ENCODE measurements at places on chromosomes 12 and 14. TPM values are rescaled to one million over a fixed set of nuclear protein-coding genes. Genes with fewer than 3 reads are reported as not detected.

DNA sequence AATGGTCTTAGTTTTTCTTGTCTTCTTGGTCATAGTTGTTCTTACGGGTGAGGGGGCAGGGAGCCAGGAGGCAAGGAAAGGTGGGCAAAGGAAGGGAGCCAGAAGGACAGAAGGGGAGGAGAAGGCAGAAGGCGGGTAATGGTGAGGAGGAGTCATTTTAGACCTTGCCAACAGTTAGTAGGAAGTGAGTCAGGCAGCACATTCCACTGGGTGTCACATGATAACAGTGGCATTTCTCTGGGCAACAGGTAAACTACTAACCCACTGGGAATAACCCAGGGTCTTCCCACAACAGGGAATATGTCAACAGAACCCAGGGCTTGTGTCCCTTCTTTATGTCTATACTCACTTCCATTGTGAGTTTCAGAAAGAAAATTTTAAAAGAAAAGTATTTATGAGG is 127.6 kb downstream of the SLC8A3 start:
- DNase-seq: no peak

DNA sequence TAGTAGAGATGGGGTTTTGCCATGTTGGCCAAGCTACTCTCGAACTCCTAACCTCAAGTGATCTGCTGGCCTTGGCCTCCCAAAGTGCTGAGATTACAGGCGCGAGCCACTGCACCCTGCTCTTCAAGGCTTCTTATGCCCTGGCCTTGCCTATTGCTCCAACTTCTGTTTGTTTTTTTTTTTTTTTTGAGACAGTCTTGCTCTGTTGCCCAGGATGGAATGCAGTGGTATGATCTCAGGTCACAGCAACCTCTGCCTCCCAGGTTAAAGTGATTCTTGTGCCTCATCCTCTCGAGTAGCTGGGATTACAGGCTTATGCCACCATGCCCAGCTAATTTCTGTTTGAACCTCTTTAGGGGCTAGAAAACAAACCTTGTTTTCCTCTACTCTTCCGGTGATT is 6.0 kb upstream of the ABCD4 start:
- no peak for DNase-seq

GRCh38 chr14:99633918-99634317 is 11.0 kb upstream of the HHIPL1 start:
- DNase-seq: no peak

DNA sequence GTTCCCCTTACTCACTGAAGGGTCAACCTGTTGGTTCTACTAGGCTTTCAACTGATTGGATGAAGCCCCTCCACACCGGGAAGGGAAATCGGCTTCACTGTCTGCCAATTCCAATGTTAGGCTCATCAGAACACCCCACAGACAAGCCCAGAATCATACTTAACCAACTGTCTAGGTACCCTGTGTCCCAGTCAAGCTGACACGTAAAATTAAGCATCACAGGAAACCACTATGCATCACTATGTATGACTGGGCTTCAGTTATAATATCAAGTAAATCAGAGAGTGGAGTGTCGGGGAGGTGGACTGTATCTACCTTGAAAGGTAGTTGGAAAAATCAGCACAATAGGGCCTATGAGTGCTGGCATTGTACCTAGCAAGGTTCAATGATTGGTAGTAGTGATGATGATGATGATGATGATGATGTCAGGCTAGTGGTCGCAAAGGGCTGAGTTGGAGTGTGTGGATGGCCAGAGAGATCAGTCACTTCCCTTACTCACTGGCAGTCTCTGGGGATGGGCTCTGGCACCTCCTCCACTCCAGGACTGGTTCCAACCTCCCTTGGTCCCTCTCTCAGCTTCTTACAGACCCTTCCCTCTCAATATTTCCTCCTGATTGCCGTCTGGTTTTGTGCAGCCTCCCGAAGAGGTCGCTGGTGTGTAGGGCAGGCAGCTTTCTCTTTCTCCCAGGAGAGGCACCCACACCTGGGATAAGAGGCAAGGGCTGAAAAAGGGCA is 3.3 kb upstream of the ATG101 start:
- DNase-seq: no peak

DNA sequence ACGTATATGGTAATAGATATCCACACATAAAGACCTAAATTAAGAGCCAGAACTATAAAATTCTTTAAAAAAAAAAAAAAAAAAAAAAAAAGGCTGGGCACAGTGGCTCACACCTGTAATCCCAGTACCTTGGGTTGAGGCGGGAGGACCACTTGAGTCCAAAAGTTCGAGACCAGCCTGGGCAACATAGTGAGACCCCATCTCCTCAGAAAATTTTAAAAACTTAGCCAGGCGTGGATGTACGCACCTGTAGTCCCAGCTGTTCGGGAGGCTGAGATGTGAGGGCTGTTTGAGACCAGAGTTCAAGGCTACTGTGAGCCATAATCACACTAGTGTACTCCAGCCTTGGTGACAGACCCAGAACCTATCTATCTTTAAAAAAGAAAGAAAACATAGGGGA is 4.3 kb downstream of the BTBD7 start:
- no peak for DNase-seq

DNA sequence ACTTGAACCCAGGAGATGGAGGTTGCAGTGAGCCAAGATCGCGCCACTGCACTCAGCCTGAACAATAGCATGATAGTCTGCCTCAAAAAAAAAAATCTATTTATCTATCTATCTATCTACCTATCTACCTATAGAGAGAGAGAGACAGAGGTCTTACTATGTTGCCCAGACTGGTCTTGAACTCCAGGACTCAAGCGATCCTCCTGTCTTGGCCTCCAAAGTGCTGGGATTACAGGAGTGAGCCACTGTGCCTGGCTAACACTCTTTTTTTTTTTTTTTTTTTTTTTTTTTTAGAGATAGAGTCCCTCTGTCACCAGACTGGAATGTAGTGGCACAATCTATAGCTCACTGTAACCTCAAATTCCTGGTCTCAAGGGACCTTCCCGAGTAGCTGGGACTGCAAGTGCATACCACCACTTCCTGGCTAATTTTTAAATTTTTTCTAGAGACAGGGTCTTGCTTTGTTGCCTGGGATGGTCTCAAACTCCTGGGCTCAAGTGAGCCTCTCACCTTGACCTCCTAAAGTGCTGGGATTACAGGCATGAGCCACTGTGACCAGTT is 1.9 kb downstream of the FAM186A start:
- DNase-seq: no peak

DNA sequence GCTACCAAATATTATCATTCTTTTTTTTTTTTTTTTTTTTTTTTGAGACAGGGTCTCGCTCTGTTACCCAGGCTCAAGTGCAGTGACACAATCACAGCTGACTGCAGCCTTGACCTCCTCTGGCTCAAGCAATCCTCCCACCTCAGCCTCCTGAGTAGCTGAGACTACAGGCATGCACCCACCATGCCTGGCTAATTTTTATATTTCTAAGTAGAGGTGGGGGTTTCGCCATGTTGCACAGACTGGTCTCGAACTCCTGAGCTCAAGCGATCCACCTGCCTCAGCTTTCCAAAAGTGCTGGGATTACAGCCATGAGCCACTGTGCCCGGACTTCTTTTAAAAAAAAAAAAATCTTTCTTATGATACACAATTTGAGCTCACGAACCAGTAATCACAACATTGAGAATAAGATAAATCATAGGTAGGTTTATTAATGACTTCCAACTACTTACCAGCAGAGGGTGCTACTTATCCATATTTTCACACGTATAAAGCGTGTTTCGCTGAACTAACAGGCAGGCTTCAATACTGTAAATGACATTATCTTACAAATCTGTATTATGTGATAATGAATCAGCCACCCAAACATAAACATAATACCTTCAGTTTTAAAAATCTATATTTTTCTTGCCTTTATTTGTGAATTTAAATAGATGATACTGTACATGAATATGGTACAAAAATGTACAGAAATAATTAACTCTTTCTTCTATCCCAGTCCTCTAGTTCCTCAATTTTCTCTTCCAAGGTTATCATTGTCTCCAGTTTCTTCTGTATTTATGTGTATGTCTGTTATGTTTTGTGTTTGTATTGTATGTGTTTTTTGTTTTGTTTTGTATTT is 42.5 kb upstream of the BCAT1 start:
- no peak for DNase-seq

- DNase-seq: peak; percentile 49
Measured at GRCh38 chr12:124143726-124144125, 151.2 kb upstream of the RFLNA start.

- no peak for DNase-seq
Measured at GRCh38 chr14:73719361-73719760, 5.2 kb upstream of the PNMA1 start.

DNA sequence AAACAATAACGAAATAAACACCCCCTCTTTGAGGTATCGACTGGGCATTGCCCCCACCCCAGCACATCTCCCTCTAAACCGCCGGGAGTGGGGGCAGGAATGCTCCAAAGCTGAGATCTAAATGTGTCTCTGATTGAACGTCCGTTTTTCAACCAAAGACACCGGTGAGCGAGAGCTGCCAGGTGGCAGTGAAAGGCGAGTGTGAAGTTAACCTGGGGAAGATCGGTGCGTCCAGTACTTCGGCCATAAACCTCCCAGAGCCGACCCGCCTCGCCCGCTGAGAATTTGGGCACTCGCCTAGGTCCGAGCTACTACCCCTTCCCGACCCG is 625 bp downstream of the ANGEL1 start:
- DNase-seq: peak; percentile 11

GRCh38 chr12:6780573-6780972 is 8.3 kb downstream of the LAG3 start:
- DNase-seq: no peak

GRCh38 chr12:120025640-120026039 is 36.6 kb downstream of the BICDL1 start:
- DNase-seq: no peak

- DNase-seq: no peak
Measured at GRCh38 chr12:5248230-5248629, 183.7 kb upstream of the NTF3 start.

GALNT8 gene
- 1.7 TPM for polyA plus RNA-seq

OR6C3 gene
- polyA plus RNA-seq: not detected

PHLDA1 gene
- polyA plus RNA-seq: 48.6 TPM

OTOGL gene
- 0.28 TPM for polyA plus RNA-seq

GLI1 gene
- polyA plus RNA-seq: 27.7 TPM

Measured in left lung (tissue), 14 donors.